NCI-H1417 (cell line): ENCODE measurements at places on chromosomes 1 and 21.

GRCh38 chr1:29113413-29114117, 10.1 kb downstream of the TMEM200B start:
- DNase-seq, result no peak

- DNase-seq, result no peak
Observed at GRCh38 chr1:104358621-104359020, 608.9 kb downstream of the AMY1C start.

GRCh38 chr1:75396745-75397144, 214.2 kb downstream of the SLC44A5 start:
- no peak for DNase-seq

GRCh38 chr1:16420424-16421118, 16.7 kb downstream of the SPATA21 start:
- DNase-seq, result no peak

GRCh38 chr1:22319608-22320007, 132.0 kb upstream of the ZBTB40 start:
- no peak for DNase-seq

- DNase-seq, result peak; percentile 58
Observed at GRCh38 chr1:169368406-169368769, 393 bp downstream of the BLZF1 start.

DNA sequence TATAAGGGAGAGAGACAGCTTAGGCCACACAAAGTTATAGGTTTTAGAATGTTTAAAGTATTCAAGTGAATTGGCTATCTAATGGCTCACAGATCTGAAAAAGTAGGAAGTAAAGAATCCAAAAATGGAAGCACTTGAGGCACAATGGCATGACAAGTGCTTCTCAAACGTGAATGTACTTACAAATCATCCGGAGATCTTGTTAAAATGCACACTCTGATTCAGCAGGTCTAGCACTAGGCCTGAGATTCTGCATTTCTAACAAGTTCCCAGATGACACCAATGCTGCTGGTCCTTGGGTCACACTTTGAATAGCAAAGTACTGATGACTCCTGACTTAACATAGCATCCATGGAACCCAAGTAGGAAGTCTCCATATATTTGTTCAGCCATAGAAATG, 20.9 kb upstream of the AGL start:
- peak; percentile 89 for DNase-seq

GRCh38 chr1:32867671-32868070, 3.0 kb downstream of the FNDC5 start:
- no peak for DNase-seq

DNA sequence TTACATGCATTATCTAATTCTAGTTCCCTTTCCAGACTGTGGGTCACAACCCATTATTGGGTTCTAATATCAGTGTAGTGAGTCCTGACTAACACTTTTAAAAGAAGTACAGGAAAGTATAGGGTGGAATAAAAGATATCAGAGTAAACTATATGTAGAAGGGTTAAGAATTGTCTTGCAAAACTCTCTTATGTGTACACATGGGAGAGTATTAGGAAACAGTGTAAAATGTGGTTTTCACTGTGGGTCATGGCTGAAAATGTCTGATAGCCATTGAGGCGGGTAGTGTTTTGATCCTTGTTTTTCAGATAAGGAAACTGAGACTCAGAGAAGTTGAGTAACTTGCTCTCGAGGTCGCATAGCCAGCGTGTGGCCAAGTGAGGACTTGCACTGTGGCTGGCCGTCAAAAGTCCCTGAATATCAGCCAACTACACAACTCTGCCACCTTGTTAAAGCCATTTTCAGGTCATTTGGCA, 18.5 kb upstream of the MTARC1 start:
- DNase-seq, result no peak

DNA sequence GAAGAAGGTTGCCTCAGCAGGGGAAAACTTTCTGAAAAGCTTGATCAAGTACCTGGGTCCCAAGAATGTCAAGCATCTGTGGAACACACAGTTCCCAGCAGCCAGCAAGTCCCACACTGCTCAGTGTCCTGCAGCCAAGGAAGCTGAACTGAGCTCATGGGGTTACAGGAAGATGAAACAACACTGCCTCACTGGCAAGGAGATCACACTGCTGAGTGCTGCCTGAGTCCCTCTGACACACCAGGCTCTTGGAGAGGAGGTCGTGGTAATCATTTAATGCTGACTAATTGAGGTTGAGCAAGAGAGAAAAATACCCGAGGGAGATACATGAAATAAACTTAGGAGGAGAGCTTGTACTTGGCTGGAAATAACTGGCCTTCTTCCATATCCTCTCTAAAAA, 75.2 kb downstream of the MPZL1 start:
- no peak for DNase-seq

DNA sequence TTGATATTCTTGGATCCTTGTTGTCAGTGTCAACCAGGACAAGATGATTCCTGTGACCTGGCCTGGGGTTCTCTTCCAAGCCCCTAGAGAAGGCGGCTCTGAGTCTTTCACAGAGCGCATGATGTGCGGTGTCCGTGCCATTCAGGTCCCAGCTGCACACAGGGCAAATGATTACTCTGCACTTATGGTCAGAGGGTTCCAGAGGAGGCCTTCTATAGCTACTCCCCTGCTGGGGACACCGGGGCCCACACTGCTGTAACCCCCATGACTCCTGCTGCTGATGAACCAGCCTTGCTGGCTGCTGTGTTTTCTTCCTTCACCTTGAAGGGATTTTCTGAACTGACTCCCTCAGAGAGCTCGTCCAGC, 1.5 kb downstream of the PTGFRN start:
- DNase-seq, result peak; percentile 58

DNA sequence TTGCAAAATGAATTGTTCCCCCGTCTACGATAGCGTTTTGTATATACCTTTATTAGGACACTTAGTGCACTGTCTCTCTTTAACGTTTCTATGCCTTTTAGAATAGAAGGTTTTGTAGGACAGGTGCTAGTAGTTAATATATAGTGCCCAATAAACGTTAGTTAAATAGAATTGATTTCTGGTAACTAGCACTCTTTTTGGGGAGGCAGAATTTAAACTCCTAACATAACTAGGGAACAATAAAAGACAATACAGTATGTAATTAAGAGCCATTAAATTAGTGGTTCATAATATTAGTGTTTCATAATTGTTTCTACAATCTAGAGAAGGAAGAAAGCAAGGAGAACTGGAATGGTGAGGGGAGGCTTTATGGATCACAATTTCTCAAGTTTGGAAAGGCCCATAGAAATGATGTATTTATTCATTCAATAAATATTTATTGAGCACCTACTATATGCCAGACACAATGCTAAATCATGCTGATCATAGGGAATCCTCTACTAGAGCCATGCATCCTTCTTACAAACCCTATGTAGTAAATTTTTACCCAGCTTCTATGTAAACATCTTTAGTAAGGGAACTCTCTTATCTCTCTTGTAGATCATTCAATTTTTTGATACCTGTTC, 742 bp downstream of the POLR3GL start:
- no peak for DNase-seq

GRCh38 chr21:33290441-33290840, 24.3 kb downstream of the IL10RB start:
- no peak for DNase-seq

DNA sequence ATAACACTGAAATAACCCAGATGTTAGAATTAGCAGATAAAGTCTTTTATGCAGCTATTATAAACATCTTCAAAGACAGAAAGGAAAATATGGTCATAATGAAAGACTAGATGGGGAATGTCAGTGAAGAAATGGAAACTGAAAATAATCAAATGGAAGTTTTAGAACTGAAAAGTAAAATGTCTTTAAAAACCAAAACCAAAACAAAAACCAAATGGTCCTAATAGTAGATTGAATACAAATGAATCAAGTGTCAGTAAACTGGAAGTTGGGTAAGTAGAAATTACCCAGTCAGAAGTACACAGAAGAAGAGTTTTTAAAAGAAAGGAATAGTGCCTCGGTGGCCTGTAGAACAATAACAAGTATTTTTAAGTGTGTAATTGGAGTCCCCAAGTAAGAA, 72.7 kb downstream of the SYCP1 start:
- DNase-seq, result no peak

GRCh38 chr1:222040121-222040805, 298.4 kb upstream of the DUSP10 start:
- DNase-seq, result no peak

GRCh38 chr1:101308935-101309333, 72.1 kb downstream of the S1PR1 start:
- DNase-seq, result peak; percentile 67

DNA sequence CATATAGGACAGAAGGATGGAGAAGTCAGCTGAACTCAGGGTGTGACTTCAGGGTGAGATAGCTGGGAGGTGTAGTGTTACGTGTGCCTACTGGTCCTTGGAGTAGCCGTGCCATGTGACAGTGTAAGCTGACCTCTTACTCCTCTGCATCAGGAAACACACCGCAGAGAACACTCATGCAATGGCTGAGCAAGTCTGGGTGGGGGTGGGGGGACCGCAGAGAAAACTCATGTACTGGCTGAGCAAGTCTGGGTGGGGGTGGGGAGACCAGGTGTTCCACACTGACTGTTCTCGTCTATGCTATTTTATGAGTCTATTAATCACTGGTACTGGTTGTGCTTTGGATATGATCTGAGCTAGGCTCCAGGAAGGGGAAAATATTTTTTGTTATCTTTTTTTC, 233.1 kb downstream of the PAPPA2 start:
- peak; percentile 68 for DNase-seq

DNA sequence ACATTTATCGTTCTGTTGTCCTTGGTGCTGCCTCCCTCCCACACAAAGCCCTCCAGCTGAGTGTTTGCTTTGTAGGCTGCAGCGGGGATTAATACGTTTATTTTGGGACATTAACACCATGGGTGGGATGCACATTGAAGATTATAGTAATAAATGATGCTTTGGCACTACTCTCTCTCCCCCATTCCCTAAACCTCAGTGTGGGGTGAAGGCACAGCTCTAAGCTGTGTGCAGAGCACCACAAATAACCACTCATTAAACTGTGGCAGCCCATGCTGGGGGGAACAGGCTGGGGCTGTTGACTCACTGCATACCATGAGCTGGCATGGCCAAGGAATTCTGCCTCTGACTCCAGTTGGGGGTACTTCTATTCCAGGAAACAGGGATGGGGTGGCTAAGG, 7.7 kb downstream of the PCP4L1 start:
- DNase-seq, result no peak

DNA sequence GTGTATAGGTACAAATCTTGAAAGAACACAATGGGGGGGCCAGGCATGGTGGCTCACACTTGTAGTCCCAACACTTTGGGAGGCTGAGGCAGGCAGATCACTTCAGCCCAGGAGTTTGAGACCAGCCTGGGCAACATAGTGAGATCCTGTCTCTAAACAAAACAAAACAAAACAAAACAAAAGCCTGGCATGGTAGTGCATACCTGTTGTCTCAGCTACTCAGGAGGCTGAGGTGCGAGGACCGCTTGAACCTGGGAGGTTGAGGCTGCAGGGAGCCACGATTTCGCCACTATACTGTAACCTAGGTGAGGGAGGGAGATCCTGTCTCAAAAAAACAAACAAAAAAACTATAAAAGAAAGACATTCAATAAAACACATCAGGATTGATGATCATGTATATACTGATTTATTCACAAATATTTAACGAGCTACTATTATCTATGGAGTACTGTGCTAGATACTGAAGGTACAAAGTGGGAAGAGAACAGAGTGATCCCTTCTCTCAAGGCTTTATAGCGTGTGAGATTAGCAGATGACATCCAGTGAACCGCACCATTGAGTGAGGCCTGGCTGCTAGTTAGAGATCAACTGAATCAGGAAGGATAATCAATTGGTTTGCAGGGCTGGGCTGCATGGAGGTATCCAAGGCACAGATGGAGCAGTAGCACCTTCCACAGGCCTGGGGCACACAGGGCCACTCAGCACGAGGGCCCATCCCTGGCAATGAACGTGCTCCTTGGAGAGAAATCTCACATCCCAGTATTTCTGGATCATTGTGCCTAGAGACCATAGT, 26.4 kb downstream of the ELF3 start:
- no peak for DNase-seq

- no peak for DNase-seq
Observed at GRCh38 chr1:180042988-180043622, 88.5 kb downstream of the CEP350 start.

DNA sequence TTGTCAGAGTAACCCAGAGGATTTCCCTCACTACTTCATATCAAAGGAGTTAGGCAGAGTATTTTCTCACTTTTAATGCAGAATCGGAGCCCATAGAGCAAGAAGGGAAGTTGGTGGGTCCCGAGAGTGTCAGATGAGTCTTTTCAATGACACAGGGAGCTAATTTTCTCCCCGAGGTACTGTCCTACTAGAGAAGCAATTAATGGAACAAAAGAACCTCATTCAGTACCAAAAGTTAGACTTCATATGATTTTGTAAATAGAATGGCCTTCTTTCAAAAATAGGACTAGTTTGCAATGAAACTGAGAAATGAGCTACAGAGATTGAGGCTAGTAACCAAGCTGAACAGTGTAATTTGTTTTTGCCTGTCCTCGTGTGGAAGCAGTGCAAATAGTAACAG, 3.9 kb downstream of the NCAM2 start:
- no peak for DNase-seq

DNA sequence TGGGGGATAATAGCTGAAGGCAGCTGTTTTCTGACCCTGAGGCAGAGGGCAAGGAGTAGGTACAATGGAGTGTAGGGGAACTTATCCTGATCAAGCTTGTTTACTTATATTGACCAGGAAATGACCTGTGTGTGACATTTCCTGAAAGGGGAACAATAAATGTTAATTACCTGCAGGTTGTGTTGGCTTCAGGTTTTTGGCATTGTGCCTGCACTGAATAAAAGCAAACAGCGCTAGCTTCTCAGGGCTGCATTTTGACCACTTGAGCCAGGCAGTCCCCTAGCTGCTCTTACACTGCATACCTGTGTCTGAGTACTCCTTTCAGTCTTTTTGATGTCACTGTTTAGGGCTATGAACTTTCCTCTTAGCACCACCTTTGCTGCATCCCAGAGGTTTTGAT, 40.6 kb downstream of the DRAM2 start:
- peak; percentile 27 for DNase-seq

DNA sequence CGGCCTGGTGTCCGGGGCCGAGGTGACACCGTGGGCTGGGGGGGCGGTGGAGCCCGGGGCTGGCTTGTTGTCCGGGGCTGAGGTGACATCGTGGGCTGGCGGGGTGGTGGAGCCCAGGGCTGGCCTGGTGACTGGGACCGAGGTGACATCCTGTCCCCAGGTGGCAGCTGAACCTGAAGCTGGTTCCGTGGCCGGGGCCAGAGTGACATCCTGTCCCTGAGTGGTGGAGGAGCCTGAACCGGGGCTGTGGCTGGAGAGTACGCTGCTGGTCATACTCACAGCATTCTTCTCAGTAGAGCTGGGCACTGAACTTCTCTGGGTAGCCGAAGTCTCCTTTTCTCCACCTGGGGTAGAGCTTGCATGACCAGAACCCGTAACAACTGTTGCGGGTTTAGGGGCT, 15.8 kb downstream of the THBS3 start:
- no peak for DNase-seq

DNA sequence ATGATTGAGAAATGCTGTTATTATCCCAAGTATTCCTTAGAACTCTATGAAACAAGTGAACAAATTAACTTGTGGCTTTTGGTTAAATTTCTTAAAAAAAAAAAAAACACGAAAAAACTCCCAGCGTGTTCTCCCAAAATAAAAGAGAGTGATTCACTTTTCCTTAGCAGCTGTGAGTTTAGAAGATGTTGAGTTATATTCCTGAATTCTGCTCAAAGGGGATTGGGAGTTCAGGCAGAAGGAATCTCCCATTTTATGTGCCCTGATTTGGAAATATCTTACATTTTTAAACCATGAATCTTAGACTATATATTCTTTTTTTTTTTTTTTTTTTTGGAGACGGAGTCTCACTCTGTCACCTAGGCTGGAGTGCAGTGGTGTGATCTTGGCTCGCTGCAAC, 34.3 kb downstream of the SMG7 start:
- DNase-seq, result no peak
